ENCODE measurements at places on chromosomes 5 and 9. TPM values are rescaled to one million over a fixed set of nuclear protein-coding genes. Genes with fewer than 3 reads are reported as not detected.

The PHF24 gene
- total RNA-seq, result not detected

The PPP3R2 gene
- total RNA-seq, result not detected

The CARTPT gene
- total RNA-seq, result not detected

The IL5 gene
- not detected for total RNA-seq

The ZBED3 gene
- 0.73 TPM for total RNA-seq

The PRRT1B gene
- total RNA-seq, result not detected

The ARHGEF39 gene
- 1.5 TPM for total RNA-seq

The RGS7BP gene
- not detected for total RNA-seq

The GADD45G gene
- 0.39 TPM for total RNA-seq

The DNAH5 gene
- total RNA-seq, result 0.39 TPM

The RASEF gene
- under 0.01 TPM for total RNA-seq

The ZNF367 gene
- 14.9 TPM for total RNA-seq

The ADAMTS16 gene
- total RNA-seq, result 2.9 TPM

The CDKN2A gene
- 24.0 TPM for total RNA-seq

The ARSI gene
- 2.0 TPM for total RNA-seq

The ZNF618 gene
- 9.6 TPM for total RNA-seq

The CCDC192 gene
- total RNA-seq, result not detected

The SPINK5 gene
- not detected for total RNA-seq

The NDUFS6 gene
- 29.3 TPM for total RNA-seq

The OR2Y1 gene
- not detected for total RNA-seq

The FAM151B gene
- total RNA-seq, result 2.5 TPM

The MYMK gene
- not detected for total RNA-seq

The TAF11L10 gene
- total RNA-seq, result not detected

The TTC39B gene
- 8.2 TPM for total RNA-seq

The OR1Q1 gene
- total RNA-seq, result not detected

The NR2F1-AS1 gene
- total RNA-seq, result 3.1 TPM

The OR1J2 gene
- total RNA-seq, result 0.20 TPM

The GABRA6 gene
- total RNA-seq, result not detected

The ANKRD33B gene
- 5.9 TPM for total RNA-seq

The PROB1 gene
- 0.73 TPM for total RNA-seq

The ANKRD18A gene
- not detected for total RNA-seq

The SLC34A3 gene
- not detected for total RNA-seq

The SPATA31C1 gene
- total RNA-seq, result not detected

The LCN15 gene
- not detected for total RNA-seq

The PHYHD1 gene
- total RNA-seq, result 11.4 TPM

The DIPK1B gene
- under 0.01 TPM for total RNA-seq

The SV2C gene
- total RNA-seq, result not detected

The ACTBL2 gene
- not detected for total RNA-seq

The INSL4 gene
- total RNA-seq, result not detected

The HMGCR gene
- 165 TPM for total RNA-seq

The SPINK7 gene
- total RNA-seq, result not detected

The ADAMTS2 gene
- total RNA-seq, result 39.7 TPM
